ENCODE measurements at places on chromosomes 13 and 19. TPM values are rescaled to one million over a fixed set of nuclear protein-coding genes. Genes with fewer than 3 reads are reported as not detected.

GRCh38 chr13:23794267-23795161, 94.7 kb downstream of the MIPEP start:
- no peak for DNase-seq

GRCh38 chr13:95256091-95256490, 45.2 kb downstream of the ABCC4 start:
- no peak for DNase-seq

GRCh38 chr19:53896682-53897081, 12.4 kb upstream of the CACNG7 start:
- DNase-seq = no peak

FGF21 gene
- polyA plus RNA-seq = not detected

GARIN5B gene
- not detected for polyA plus RNA-seq

GTF2F1 gene
- 54.7 TPM for polyA plus RNA-seq

Data from sigmoid colon (tissue), 7 donors.